Placental pericyte (primary cell): ENCODE measurements at places on chromosomes 1 and 21. TPM values are rescaled to one million over a fixed set of nuclear protein-coding genes. Genes with fewer than 3 reads are reported as not detected.

Gene OR2G6
- total RNA-seq, result under 0.01 TPM in 1 of 2 replicates, not detected in the other

Gene SELL
- 0.14 TPM in 1 of 2 replicates, not detected in the other for total RNA-seq

Gene RNF186
- total RNA-seq, result not detected in 2 replicates

Gene LPAR3
- total RNA-seq, result 2.6 and 16.0 TPM in 2 replicates

Gene EDARADD
- under 0.01 and 0.43 TPM in 2 replicates for total RNA-seq

Gene SLAMF9
- total RNA-seq, result not detected in 2 replicates

Gene CSF3R
- 0.14 TPM in 1 of 2 replicates, not detected in the other for total RNA-seq

Gene MEF2D
- 23.2 and 29.8 TPM in 2 replicates for total RNA-seq

Gene NECTIN4
- total RNA-seq, result 1.1 and 2.6 TPM in 2 replicates

Gene RUNX1
- 25.4 and 45.7 TPM in 2 replicates for total RNA-seq

Gene RAB3B
- total RNA-seq, result 8.3 and 85.0 TPM in 2 replicates

Gene GRIK1
- not detected in 2 replicates for total RNA-seq

Gene NPHS2
- not detected in 2 replicates for total RNA-seq

Gene SLC45A1
- 1.8 and 1.9 TPM in 2 replicates for total RNA-seq

Gene C1orf53
- total RNA-seq, result 1.1 and 3.3 TPM in 2 replicates

Gene HSPA6
- total RNA-seq, result 0.29 and 0.88 TPM in 2 replicates

Gene CYP4A22
- not detected in 2 replicates for total RNA-seq

Gene ADAMTS4
- total RNA-seq, result 4.2 and 27.5 TPM in 2 replicates

Gene IFNLR1
- total RNA-seq, result not detected in 2 replicates

Gene ESPN
- total RNA-seq, result under 0.01 TPM in 1 of 2 replicates, not detected in the other

Gene FMO4
- total RNA-seq, result 0.72 and 1.1 TPM in 2 replicates

Gene C1orf87
- total RNA-seq, result not detected in 2 replicates

Gene HNRNPU
- 348 and 357 TPM in 2 replicates for total RNA-seq

Gene PUSL1
- 23.0 and 37.4 TPM in 2 replicates for total RNA-seq

Gene DNM3
- 0.22 and 1.4 TPM in 2 replicates for total RNA-seq

Gene BSDC1
- total RNA-seq, result 75.7 and 110 TPM in 2 replicates

Gene CRYAA
- total RNA-seq, result not detected in 2 replicates

Gene ABCD3
- total RNA-seq, result 18.8 and 36.9 TPM in 2 replicates
